ENCODE measurements at places on chromosomes 16 and 17.
A peak's percentile ranks its signal among the peaks of the same experiment; 100 is the strongest.

- no peak for DNase-seq
Measured at GRCh38 chr17:74213861-74214391, 555 bp downstream of the TTYH2 start.

DNA sequence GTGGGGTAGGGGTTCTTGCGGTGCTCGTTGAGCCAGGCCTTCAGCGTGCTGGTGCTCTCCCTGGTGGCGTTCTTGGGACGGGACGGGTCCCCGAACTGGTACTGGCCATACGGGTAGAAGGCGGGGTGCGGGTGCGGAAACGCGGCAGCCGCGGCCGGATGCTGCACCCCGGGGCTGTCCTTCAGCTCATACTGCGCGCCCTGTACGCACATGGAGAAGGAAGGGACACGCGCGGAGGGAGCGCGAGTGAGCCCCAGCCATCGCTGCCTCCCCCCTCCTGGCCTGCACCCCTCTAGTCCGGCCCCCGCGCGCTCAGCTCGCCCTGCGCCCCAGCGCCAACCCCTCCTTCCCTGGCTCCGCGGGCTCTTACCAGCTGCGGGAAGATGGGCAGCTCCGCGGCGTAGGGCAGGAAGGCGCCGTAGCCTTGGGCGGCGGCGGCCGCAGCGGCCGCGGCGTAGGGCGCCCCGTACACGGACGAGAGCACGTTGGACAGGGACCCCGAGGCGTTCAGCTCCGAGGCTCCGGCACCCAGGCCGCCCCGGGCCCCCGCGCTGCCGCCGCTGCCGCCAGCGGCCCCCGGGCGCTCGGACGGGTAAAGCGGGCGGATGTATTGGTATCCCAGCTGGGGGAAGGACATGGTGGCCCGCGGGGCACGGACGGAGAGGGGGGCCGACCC, 1.0 kb downstream of the IRX3 start:
- DNase-seq: no peak

GRCh38 chr16:69057400-69058378, 47.8 kb upstream of the HAS3 start:
- DNase-seq: peak; percentile 61

DNA sequence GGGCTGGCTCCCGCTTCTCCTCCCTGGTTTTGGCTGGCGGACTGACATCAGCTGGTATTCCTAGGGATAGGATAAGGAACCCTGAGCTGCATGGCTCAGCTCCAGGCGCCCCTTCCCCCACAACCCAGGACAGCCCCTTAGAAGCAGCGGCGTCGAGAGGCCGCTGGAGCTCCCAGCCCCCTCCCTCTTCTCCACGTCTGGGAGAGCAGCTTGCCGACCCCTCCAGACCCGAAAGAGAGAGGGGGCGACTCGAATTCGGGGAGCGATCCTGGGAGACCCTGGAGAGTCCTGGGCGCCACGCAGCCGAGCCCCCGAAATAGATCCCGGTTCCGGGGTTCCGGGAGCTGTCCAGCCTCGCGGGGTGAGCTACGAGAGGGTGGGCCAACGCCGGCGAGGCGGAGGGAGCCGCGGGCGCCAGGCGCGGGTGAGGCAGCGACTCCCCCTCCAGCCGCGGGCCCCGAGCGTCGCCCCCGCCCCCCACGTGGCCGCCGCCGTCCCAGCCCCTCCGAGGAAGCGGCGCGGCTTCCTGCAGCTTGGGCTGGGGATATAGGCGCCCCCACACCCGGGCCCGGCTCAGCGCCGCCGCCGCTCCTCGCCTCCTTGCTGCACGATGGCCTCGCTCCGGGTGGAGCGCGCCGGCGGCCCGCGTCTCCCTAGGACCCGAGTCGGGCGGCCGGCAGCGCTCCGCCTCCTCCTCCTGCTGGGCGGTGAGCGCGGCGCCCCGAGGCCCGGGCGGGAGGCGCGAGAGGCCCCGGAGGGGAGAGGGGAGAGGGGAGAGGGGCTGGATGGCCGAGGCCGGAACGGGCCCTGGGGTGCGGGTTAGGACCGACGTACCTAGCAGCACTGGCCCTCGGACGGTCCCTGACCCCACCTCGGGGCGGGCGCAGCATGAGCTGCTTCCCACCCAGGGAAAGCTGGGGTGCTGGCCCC, at the start of gene RAMP2:
TSS of gene RAMP2 (plus strand) at position 576 of the 930 bp plus-strand sequence. CDS start at position 611, 35 bp downstream.
- DNase-seq: peak; percentile 32

DNA sequence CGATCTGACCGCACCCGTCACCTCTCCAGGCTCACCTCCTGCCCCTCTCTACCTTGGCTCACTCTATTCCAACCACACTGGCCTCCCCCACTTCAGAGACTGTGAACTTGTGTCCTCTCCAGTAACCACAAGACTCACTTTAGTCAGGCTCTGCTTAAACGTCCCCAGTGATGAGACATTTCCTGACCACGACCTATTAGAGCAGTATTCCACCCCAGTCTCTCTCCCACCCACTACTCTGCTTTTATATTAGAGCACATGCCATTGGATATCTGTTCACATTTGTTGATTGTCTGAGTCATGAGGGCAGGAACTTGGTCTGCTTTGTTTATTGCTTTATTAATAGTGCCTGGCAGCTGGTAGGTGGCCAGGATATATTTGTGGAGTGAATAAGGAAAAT, 20.1 kb downstream of the COX11 start:
- peak; percentile 7 for DNase-seq

- DNase-seq: no peak
Measured at GRCh38 chr16:70393662-70394061, 45.2 kb downstream of the ST3GAL2 start.

DNA sequence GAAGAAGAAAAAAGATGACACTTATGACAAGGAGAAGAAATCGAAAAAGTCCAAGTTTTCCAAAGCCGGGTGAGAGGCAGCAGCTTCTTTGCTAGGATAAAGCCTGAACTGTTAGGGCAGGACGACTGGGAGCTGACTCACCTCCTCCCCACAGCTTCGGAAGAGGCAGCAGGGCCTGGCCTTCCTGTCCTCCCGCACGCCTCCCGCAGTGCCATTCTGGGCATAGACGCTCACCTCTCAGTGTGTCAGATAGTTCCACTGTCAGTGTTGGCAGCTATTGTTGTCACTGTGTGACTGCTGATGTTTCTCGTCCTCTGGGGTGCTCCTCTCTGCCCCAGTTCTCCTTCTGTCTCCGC, 12.6 kb downstream of the UBN1 start:
- DNase-seq: no peak

DNA sequence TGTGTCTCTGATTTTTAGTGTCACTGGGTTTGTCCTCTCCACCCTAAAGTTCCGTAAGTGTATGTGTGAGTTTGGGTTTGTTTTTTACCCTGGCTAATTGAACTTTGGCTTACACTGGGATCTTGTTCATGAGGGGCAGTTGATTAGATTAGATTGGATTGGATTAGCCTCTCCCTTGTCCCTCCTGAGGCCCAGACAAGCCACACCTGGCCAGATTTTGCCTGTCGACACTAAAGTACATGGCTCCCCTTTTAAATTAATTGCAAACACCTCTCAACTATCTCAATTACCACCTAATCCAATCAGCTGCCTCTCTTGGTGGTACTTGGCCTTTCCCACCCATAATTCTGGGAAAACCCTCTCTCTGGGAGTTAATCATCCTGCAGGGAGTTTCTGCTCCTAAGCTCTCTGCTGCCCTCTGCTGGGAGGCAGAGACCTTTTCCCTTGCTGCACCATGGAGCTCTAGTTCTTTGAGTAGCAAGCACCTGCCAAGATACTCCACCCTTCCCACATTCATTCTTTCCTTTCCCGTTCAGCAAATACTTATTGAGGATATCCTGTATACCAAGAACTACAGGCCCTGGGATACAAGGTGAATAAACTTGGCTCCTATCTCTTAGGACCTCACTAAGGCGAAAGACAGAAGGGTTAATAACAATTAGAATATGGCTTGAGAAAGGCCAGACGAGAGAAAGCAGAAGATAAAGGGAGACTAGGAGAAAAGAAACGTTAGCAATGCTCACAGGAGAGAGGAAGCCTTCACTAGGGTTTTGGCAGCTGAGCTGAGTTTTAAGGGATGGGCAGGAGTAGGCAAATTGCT, 60.0 kb upstream of the MPHOSPH6 start:
- DNase-seq: peak; percentile 67

DNA sequence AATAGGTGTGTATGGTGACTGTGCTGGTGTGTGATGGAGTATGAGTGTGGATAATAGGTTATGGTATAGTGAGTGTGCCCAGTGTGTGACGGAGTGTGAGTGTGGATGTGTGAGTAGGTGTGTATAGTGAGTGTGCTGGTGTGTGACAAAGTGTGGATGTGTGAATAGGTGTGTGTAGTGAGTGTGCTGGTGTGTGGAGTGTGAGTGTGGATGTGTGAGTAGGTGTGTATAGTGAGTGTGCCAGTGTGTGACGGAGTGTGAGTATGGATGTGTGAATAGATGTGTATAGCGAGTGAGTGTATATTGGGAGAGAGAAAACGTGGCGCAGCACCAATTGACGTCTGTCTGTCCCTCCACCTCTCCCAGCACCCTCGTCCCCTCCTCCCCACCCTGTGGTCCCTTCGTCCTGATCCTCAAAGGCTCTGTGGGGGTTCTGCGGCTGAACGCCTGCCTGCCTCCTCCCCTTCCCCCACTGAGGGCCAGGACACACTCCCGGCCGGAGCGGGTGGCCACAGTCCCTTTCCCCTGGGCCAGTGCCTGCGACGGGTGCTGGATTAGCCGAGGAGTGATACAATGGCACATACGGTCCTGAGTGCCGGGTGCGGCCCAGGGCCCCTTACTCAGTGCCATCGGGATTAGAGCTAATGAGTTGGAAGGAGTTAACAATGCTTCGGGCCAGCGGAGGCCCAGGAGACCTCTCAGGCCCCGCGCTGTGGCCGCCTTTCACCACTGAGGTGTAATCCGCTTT, 160.0 kb downstream of the MRM1 start:
- DNase-seq: no peak

- no peak for DNase-seq
Measured at GRCh38 chr16:78396046-78396445, 296.6 kb downstream of the WWOX start.

DNA sequence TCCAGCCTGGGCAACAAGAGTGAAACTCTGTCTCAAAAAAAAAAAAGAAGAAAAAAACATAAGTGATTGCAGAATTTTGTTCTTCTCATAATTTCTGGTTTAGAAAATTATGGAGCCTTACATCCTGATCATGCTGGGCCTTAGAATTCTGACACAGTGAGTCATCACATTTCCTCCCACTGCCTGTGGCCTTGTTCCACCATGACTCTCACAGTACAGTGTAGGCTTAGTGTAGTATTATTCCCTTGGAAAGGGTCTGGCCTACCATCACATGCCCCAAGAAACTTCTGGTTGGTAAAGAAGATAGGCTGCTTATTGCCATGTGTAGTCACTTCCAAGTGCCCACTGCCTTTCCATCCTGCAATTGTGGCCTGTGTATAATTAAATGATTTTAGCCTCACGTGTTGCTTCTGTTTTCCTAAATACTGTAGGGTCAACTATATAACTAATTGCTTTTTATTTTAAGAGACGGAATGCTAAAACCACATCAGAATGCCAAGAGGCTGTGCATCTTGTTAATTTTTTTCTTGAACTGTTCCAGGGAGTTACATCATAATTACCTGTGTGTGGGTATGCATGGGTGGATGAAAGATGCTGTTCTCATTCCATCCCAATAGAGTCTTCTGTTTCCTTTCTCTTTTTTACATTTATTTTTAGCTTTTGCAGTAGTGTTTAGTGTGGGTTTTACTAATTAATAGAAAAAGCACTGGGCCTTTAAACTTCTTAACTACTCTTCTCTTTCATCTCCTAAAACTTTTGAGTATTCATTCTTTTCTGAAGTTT, 25.9 kb downstream of the OGFOD1 start:
- no peak for DNase-seq

- no peak for DNase-seq
Measured at GRCh38 chr17:50280801-50281441, 6.7 kb downstream of the TMEM92 start.

DNA sequence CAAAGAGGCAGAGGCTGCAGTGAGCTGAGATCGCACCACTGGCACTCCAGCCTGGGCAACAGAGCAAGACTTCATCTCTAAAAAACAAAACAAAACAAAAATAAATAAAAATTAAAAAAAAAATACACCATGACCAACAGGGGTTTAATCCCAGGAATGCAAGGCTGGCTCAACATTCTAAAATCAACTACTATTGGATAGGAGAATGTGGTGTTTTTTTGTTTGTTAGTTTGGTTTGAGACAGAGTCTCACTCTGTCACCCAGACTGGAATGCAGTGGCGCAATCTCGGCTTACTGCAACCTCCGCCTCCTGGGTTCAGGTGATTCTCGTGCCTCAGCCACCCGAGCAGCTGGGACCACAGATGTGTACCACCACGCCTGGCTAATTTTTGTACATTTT, 19.9 kb downstream of the GFOD2 start:
- no peak for DNase-seq

- DNase-seq: no peak
Measured at GRCh38 chr17:42882166-42882565, 18.4 kb upstream of the G6PC1 start.

DNA sequence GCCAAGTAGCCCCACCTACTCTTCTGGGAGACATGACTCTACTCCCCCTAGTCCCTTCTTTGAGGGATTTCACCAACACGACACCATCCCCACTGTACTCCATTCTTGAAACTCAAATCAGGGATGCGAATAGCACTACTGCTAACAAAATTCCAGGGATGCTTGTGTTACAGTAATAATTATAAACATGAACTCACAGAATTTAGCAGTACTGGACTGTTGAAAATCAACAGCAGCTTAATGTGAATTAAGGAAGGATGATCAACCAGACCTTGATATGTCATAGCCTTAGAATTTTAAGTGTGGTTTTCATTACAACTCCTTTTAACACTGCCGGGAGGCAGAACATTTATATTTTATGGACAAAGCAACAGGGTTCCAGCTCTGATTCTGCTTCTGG, 37.9 kb downstream of the AMFR start:
- no peak for DNase-seq

Measured in GM12865 (cell line).